ELR (cell line): ENCODE measurements at places on chromosomes 7 and 10.

DNA sequence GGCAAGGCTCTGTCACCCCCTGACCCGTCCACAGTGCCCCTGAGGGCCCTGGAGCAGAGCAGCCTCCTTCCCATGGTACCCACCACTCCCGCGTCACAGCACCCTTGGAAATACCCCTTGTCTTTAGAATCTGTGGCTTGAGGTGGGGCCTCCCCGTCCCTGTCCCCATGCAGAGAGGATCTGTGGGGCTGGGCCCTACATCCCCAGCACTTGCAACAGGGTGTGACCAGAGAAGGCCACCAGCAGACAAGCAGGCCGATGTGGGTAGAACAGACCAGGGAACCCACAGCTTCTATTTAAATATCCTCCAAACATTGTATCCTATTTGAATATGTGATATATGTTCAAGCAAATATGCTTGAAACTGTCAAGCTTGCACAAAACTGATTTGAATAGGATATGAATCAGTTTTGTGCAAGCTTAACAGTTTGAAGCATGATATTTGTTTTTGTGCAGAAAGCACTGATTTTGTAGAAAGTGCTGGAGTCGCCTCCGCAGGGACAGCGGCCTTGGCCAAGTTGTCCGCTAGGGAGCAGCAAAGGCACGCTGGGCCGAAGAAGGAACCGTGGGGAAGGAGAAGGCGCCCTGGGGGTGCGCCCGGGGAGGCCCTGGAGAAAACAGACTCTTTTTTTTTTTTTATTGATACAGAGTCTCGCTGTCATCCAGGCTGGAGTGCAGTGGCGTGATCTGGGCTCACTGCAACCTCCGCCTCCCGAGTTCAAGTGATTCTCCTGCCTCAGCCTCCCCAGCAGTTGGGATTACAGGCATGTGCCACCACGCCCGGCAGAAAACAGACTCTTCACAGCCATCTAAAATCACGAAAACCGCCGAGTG, 2.2 kb downstream of the CFAP46 start:
- peak; percentile 50 for DNase-seq

- DNase-seq, result peak; percentile 57
These were observed 28.3 kb downstream of the PPP1R3A start for GRCh38 chr7:113890331-113891030.

GRCh38 chr10:27744802-27745731, 552 bp downstream of the MKX start:
- peak; percentile 29 for DNase-seq

GRCh38 chr7:36154255-36155212, 1.5 kb downstream of the EEPD1 start:
- DNase-seq, result no peak

- DNase-seq, result peak; percentile 4
These were observed 190.5 kb downstream of the TMEM26 start for GRCh38 chr10:61262486-61263261.

- no peak for DNase-seq
These were observed 88.1 kb upstream of the NRP1 start for GRCh38 chr10:33422471-33423153.

DNA sequence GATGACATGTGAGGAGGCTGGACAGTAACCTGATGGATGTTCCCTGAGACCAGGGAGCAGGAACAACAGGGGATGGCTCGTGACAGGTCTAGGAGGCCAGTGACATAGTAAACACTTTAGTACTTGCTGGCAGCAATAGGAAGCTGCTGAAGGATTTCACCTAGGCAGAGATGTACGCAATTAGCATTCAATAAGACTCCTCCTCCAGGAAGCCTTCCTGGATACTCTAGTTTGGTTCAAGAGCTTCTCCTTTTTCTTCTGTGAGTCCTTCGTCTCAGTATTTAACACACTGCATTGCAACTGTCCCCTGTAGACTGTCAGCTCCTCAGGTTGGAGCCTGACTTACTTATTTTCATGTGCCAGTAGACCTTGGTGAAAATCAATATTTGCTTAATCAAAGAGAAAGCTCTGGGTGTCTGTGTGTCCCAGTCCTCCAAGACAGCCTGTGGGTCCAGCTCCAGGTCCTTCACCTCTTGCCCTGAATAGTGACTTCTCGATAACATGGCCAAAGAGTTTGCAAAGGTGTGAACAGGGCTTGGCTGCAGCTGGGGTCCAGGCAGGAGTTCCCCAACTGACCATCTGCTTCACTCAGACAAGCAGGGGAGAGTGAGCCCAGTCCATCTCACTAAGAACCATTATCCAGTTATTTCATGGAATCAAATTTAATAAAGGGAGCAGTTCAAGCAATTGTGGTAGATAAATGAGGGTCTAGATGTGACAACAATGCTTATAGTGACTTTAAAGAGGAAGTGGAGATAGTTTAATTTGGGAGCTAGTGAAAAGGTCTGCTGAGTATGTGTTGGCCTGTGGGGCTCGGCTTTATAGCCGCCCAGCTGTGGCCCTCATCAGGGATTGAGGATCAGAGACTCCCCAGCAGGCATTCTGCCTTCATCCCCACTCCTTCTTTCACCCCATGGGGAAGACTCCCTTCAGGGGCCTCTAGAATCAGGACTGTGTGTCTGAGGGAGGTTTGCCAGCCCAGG, 9.4 kb downstream of the TMEM273 start:
- no peak for DNase-seq

DNA sequence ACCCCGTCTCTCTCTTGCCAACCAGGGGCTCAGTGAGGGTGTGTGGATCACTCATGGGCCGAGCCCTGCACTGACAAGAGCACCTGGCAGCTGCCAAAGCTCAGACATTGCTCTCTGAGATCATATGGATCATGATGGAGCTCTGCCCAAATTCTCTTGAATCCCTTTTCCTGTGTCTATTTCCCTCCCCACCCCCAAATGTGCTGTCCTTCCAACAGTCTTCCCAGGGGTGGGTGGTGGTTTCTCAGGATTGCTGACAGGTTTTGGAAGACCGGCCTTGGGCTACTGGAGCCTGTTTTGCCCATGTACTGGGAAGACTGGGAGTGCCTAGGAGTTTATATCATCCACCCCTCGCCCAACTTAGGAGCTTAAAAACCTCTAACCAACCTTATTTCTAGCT, 10.5 kb downstream of the ARHGAP22 start:
- no peak for DNase-seq

DNA sequence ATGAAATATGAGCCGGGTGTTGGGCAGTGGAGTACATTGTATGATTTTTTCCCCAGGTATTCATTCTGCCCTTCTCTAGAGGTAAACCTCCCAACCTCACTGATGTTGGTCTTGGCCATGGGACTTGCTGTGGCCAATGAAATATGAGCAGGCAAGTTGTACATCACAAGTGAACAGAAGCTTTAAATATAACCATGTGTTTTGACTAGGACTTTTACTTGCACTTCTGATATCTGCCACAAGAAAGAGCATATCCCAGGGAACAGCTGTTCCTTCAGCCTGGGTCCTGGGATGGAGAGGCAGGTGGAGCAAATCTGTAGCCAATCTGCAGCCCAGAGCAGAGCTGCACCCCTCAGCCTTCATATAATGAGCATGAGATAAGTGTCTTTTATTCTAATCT, 109.8 kb upstream of the PALS2 start:
- DNase-seq, result no peak

GRCh38 chr7:81068-81925, 111.1 kb upstream of the FAM20C start:
- DNase-seq, result no peak

GRCh38 chr7:54145716-54146115, 396.5 kb upstream of the VSTM2A start:
- no peak for DNase-seq

DNA sequence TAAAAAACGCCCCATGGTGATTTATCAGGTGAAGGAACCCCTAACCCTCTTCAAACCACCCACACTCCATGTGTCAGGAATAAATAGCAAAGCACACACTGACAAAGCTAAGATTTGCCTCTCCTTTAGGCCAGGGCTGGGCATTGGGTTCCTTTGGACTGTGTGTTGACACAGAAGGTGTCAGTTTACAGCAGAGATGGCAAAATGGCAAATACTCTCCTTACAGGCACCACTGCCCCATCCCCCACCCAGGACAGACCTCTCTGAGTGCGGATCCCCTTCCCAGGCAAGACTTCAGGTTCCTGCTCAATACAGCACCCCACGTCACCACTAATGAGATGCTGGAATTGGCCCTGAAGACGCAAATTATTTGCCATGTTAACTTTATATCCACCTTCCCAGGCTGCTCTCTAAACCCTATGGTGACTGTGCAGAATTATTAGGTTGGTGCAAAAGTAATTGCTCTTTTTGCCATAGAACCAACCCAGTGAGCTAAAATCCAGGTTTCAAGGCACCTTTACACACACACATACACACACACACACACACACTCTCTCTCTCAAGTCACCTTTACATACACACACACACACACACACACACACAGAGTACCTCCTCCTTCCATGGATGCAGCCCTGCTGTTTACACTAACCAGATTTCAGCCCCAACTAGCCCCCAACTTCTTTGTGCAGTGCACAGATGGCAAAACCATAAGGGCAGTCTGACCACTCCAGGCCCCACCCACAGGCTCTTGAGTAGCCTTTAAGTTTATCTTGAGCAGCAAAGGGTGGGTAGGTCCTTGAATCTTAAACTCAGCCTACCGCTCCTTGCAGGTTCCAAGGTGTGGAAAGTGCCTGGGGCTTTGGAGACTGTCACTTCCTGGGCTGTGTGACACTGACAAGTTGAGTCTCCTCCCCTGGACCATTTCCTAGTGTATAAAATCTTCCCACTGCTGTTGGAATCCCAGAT, 4.0 kb upstream of the ZCCHC24 start:
- no peak for DNase-seq

DNA sequence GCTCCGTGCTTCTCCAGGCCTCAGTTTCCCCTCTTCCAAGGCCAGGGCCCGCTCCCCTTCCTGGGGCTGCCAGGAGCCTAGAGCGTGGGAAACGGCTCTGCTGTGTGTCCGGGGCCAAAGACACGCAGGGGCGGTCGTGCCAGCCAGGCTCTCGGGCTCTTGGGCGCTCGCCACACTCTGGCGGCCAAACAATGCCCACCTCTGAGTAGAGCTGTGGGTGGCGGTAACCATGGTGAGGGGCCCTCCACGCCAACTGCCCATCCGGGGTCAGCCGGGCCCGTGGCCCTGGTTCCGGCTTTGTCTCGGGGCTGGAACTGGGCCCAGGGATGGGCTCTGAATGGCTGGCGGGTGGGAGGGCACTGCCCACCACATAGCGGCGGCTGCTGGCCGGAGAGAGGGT, 16.0 kb downstream of the GRIFIN start:
- no peak for DNase-seq

DNA sequence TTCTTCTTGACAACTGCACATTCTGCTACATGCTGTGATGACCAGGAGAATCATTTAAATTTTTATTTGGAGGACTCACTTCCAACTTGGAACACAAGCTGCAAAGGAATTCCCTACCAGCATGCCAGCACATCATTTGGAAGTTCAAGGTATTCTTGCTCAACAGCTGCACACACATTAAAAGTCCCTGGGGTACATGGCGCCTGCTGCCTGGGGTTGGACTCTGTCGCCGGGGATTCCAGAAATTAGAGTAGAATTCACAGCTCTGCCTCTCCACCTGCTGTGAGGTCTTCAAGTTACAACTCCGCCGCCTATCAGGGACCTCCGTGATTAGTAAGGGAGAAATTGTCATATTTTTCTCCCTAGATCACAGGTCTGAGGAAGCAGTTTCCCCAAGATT, 1.1 kb downstream of the ZNF32 start:
- DNase-seq, result no peak

DNA sequence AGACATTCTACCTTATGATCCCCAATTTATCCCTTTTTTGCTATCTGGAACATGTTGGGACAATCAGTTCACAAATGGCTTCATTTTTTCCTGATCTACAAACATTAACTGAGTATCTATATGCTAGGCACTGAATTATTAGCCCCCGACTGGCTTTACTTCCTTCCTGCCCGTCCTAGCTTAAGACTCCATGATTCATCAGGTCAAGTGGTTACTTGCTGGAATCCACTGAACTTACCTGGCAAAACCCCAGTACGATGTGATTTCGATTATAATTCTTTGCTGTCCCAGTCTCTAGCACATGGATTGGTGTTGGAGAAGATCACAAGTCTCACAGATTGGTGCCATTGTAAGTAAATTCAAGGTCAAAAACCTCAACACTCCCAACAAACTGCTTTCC, 77.1 kb downstream of the ORC5 start:
- no peak for DNase-seq
